Activated effector memory CD4-positive, alpha-beta T cell treated with Interleukin-2 at 50 U/mL for 16 hours (primary cell): ENCODE measurements at places on chromosomes 16 and 17.

DNA sequence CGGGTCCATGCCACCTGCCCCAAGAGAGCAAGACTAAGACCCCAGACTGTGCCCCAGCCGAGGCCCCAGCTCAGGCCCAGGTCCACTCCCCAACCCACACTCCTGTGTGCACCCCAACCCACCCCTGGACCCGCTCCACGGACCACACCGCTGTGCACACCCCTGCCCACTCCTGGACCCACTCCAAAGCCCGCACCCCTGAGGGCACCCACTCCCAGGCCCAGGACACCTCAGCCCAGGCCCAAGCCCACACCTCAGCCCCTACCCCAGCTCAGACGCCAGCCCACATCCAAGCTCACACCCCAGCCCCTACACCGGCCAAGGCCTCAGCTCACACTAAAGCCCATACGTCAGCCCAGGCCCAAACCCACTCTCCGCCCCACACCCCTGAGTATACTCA lies 1.1 kb downstream of the SPEM3 start:
- DNase-seq = no peak

GRCh38 chr17:39949028-39949427 lies 13.8 kb upstream of the GSDMA start:
- DNase-seq = no peak

GRCh38 chr17:67689534-67690177 lies 28.1 kb upstream of the NOL11 start:
- no peak for DNase-seq

DNA sequence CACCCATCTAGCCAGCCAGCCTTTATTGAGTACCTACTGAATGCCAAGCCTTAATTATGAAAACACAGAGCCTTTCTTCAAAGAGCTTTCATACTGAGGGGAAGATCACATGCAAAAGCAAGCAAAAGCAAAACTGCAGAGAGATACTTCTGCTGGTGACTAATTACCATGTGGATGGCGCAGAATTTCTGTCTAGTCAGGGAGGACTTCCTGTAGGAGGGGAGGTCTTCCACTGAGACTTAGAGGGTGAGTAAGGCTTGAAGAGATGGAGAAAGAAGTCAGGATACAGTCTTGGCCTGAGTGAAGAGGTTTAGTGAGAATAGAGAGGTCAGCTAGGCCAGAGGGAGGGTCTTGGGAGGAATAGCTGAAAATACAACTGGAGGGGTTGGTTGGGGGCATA lies 53.9 kb upstream of the CCL2 start:
- DNase-seq = no peak

GRCh38 chr17:6640536-6641246 lies at the start of the genes KIAA0753 and TXNDC17:
TSS of gene KIAA0753 (minus strand) at chr17:6640711. CDS start at chr17:6635103, 5,608 bp downstream.
TSS of gene TXNDC17 (plus strand) at chr17:6641060. CDS start at chr17:6641083, 23 bp downstream.
- DNase-seq = peak; percentile 89

- DNase-seq = no peak
These were observed 7.7 kb upstream of the PCTP start for GRCh38 chr17:55743103-55743679.

GRCh38 chr16:89919535-89920406 lies 1.1 kb downstream of the MC1R start:
- no peak for DNase-seq

GRCh38 chr17:32551186-32551955 lies 64.6 kb downstream of the CDK5R1 start:
- no peak for DNase-seq

DNA sequence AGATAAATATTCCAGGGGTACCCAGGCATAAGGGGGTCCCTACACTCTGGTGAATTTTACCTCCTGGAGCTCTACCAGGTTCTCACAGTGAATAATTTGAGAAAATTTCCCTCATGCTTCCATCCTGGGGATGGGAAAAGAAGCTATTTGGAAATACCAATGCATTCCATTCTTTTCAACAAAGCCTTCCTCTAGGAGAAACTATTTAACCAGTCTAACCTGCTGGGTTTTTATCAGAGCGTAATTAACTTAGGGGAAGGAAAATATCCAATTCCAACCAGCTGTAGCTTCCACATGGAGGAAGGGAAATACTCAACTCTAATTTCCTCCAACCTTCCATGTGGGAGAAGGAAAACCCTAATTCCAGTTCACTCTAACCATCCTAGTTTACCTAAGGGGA lies 17.0 kb downstream of the MFSD6L start:
- no peak for DNase-seq

- no peak for DNase-seq
These were observed 73.7 kb downstream of the ADCY9 start for GRCh38 chr16:4042581-4042980.

GRCh38 chr16:30406795-30407101 lies 658 bp upstream of the ZNF771 start:
- DNase-seq = no peak

DNA sequence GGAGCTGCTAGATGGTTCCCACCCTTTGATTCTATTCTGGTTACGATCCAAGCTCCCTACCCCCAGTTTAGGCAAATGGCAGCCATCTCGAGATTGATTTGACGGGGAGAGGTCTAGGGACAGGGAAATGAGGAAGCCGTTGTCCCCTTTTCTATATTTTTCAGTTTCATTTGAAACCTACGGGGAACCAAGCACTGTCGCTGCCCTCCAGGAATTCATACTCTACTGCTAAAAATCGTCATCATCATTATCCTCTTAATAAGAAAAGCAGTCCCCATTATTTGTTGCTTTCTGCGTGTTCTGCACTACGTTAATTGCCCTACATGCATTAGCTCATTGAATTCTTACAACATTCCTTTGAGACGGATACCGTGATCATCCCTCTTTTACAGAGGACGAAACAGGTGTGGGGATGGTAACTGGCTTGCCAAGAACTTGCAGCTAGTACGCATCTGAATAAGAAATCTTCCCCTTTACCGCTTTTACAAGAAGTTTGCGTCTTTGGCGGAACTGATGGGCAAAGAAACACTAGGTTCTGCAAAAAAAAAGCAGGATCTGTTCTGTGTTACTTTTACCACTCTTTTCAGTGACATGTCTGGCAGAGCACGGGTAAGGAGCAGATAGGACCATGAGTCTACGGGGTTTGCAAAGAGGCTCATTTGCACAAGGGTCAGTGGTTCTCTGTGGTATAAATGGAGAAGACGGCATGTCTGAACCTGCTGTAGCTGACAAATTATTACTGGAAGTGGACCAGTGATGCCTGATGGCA lies 1.1 kb downstream of the CCP110 start:
- no peak for DNase-seq

GRCh38 chr17:58560511-58560910 lies 46.1 kb upstream of the MTMR4 start:
- DNase-seq = no peak

DNA sequence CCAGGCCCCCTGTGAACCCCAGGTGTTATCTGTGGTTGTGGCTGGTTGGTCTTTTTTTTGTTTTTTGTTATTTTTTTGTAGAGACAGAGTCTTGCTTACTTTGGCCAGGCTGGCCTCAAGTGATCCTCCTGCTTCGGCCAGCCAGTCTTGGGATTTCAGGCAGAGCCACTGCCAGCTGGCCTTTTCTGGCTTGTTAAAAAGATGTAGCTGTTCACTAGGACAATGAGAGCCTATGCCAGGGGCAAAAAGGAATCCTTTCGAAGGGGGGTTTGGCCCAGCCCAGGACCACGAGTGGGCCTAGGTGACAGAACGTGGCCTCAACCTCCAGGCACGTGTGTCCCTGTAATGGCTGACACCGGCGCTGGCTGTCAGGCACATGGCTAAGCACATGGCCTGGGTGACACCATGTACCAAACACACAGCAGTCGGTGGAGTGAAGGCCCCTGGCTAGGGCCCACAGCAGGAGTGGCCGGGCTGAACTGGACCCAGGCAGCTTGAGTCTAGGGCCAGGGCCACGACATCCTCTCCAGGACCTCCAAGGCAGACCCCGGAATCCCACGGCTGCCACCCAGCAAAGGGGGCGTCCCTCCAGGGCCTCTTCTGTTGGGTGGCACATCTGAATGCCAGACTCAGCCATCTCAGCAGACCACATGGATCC lies 6.9 kb upstream of the SLC38A8 start:
- DNase-seq = no peak

DNA sequence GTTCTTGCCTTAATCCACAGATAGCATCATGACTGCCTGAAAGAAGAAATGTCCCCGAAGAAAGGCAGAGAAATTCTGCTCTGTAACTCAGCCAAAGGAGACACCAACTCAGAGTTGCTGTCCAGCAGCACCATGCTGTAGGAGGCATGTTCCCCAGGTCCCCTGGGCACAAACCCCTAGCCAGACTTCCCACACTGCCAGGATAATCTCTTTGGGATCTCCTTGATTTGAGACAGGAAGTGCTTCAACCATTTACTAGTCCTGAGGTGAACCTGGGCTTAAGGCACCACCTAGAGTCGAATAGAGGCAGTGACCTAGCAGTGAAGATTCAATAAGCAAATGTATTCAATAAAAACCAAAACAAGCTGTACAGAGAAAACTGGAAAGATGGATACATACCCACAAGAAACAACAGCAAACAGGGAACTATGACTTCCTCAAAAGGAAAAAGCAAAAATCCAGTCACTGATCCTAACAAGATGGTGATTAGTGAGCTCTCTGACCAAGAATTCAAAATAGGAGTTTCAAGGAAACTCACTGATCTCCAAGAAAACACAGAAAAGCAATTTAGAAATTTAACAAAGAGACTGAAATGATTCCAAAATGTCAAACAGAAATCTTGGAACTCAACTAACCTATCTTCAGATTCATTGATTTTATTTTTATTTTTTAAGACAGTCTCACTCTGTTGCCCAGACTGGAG lies 5.7 kb downstream of the OR4D2 start:
- peak; percentile 44 for DNase-seq
